ENCODE measurements at places on chromosomes 5 and 9.

DNA sequence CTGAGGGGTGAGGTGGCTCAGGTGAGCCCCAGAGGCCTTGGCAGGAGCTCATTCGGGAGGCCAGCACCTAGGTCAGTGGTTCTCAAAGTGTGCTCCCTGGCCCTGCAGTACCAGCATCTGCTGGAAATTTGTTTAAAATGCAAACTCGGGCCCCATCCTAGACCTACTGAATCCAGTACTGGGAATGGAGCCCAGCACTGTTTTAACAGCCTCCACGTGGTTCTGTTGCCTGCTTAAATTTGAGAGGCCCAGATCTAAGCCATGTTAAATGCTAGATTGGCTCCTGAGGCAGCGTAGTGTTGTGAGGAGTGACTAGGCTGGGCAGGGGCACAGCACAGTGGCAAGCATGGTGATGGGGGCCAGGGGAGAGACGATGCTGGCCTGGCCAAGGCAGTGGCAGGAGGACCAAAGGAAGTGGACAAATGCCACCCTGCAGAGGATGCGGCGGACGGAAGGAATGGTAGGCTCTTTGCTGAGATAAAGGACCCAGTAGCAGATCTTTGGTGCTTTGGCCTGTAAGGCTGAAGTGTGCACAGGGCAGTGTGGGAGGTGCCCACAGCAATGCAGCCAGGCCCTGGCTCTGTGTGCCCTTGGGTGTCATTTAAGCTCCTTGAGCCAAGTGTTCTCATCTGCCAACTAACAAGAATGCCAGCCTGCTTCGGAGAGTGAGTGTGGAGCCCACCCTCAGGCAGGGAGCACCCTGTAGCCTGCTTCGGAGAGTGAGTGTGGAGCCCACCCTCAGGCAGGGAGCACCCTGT is 4.2 kb downstream of the PRR7 start:
- no peak for DNase-seq

DNA sequence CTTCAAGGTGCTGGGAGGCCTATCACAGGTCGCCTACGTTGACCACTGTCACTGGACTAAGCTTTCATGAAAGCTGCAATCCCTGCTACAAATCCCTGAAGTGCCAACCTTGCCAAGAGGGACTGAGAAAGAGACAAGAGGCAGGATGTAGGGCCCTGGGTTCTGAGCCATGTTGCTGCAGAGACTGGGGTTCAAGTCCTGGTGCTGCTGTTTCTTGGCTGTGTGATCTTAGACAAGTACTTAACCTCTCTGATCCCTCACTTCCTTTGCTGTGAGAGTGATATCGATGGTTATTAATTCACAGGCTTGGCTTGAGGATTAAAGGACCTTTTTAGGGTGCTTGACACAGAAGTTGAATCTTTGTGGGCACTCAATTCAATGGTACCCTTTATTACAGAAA is 15.5 kb downstream of the CSF1R start:
- no peak for DNase-seq

DNA sequence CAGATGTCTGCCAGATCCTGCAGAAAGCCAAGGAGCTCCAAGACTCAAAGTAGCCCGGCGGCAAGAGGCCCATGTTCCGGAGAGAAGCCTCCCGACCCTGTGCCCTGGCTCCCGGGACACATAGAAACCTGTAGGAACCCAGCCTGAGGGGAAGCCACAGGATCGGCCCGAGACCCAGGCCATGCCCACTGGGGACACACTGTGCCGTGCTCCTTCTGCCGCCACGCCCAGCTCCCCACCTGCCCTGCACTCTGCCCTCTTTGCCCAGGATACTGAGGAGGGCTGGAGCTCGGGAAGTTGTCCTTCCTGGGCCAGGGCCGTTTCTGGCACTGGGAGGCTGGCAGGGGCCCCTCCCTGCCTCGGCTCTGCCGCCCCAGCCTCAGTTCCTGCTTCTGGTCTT is 10.5 kb upstream of the ENDOG start:
- no peak for DNase-seq

- DNase-seq = peak; percentile 73
Measured at GRCh38 chr5:6576861-6577501, 55.9 kb downstream of the NSUN2 start.

GRCh38 chr9:83198371-83198770 is 135.4 kb upstream of the RASEF start:
- no peak for DNase-seq

DNA sequence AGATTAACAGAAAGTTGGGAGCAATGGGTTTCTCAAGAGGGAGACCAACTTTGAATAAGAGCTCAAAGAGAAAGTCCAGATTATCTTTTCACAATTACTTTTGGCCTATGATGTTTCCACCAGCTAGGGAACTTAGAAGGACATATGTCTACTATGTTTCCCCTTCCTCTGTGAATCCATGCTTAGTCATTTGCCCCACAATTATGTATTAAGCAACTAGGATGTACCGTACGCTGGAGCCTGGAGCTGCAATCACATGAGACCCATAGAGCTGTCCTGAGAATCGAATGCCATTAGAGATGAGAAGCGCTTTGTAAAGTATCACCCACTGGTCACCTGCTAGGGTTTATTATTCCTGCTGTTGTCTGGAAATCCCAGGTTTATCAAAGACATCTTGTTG is 78.8 kb downstream of the PDE6A start:
- DNase-seq = no peak

DNA sequence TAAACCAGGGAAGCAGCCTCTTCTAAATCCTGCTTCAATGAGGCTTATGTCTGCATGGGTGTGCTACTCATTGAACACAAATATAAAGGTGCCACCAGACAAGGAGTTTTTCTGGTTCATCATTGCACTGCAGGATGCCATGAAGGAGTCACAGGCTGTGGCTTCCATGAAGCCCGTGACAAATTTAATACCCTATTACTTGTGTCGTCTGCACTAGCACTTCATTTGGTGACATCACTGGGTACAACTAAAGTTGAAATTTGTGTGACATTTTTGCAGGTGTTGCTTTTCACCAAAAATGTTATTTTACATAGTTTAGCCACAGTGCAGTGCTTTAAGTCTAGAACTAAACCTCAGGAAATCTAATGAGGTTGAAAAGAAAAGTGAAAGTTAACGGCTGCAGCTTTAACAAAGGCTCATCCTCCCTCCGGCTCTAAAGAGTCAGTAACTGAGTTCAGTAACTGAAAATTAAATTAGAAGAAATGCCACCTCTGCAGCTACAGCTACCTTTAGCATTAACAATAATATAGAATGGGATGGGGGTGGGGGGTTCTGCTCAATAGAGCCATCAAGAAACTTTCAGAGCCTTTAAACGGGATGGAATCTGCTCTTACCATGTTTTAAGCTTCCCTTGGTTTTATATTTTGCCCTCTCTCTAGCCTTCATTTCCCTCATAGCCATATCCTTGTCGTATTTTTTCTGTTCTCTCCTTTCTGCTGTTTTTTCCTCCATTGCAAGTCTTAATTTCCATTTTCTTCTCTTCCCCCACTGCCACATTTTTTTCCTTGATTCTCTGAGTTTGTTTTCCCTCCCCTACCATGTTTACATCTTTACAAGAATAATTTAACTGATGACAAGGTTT is 233.8 kb upstream of the TMEM161B start:
- peak; percentile 6 for DNase-seq

DNA sequence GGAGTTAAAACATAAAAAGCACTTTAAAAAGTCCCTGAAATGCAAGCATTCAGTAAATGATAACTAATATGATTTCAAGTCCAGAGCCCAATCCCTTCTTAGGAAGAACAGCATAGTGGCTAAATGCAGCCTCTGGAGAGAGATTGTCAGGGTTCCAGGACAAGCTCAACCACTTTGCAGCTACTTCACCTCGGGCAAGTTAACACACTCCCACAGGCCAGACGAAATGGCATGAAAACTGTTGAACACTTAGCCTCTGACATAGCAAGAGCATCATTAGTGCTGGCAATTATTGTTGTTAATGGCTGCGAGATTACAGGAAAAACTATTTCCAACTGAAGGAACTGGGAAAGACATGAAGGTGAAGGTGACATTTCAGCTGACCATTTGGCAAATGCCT is 205.8 kb downstream of the GRIA1 start:
- DNase-seq = no peak

- peak; percentile 90 for DNase-seq
Measured at GRCh38 chr5:132663771-132664695, 6.1 kb downstream of the IL13 start.

- DNase-seq = no peak
Measured at GRCh38 chr5:146630472-146630871, 114.5 kb upstream of the GPR151 start.

DNA sequence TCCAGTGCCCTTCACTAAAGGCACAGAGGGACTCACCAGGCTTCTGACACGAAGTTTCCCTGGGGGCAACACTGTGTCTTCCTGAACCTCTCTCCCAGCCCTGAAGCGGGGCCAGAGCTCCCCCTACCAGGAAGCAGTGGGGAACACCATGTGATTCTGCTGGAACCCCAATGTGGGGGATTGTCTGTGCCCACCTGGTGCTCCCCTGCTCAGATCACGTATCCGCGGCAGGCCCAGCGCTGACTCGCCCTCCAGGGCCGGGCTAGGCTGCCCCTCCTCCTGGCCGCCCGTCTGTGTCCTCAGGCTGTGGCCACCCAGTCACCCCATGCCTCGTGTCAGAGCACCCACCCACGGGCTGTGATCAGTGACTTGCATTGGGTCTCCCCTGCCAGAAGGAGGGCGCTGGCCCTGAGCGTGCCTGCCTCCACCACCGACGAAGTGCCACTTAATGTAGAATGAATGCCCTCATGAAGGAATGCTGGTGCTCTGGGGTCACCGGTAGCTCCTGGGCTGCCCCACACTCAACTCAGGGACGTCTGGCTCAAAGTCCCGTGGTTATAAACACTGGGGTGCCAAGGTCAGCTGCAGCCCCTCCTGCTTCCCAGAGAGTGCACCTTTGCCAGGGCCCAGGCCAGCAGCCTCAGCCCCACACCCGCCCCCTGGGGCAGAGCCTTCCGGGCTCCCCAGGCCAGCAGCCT is 22.1 kb downstream of the SARDH start:
- DNase-seq = no peak

DNA sequence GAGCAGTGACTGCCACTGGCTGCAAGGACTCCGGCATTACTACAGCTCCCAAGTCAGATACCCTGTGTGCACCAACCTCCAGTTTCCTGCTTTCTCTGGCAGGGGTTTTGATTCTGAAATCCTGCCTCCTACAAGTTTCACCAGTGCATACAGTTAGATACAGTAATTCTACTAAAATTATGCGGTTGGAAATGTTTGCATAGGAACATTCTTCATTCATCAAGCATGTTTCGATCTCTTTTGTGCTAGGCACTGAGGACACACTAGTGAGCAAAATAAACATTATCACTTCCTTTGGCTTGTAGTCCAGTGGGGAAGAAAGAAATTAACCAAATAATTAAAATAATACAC is 152.2 kb downstream of the TMEM167A start:
- DNase-seq = no peak

DNA sequence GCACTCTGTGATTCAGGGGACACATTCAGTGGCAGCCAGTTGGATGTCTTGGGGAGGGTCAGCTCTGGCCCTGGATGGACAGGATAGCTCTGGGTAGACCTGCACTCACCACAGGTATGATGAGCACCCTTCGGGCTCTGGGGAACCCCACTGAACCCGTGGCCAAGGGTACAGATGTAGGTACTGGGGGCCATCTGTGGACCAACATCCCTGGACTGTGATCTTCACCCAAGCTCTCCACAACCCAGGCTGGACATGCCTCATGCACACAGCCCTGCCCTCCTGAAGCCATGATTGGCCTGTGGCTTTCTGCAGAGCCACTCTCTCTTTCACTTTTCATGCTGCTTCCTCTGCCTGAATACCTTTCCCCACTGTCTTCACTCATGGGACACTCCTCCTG is 15.6 kb upstream of the ACSL6 start:
- no peak for DNase-seq

- DNase-seq = no peak
Measured at GRCh38 chr9:27675354-27675753, 102.1 kb upstream of the C9orf72 start.

DNA sequence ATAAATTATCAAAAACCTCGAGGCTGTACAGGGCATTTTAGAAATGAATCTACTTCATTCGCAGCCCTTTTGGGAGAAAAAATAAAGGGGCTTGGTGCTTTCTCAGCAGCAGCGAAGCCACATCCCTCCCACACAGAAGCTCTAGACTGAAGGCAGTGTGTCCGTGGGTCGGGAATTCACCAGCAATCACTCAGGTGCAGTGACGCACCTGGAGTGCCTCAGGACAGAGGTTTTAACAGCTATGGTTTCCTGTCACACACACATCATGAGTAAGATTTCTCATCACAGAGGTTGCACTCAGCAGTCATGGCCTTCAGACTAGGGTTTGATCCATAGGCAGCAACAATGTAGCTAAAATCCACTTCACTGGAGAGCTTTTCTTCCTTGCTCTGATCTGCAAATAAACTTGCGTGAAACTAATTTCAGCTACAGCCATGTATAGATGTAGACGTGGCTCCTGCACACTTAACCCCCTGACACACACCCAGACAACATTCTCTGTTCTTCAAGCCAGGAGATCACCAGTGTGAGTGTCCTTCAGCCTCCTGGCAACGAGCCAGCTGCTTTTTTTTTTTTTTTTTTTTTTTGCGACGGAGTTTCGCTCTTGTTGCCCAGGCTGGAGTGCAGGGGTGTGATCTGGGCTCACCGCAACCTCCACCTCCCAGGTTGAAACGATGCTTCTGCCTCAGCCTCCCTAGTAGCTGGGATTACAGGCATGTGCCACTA is 34.8 kb downstream of the DYNC2I2 start:
- DNase-seq = no peak

DNA sequence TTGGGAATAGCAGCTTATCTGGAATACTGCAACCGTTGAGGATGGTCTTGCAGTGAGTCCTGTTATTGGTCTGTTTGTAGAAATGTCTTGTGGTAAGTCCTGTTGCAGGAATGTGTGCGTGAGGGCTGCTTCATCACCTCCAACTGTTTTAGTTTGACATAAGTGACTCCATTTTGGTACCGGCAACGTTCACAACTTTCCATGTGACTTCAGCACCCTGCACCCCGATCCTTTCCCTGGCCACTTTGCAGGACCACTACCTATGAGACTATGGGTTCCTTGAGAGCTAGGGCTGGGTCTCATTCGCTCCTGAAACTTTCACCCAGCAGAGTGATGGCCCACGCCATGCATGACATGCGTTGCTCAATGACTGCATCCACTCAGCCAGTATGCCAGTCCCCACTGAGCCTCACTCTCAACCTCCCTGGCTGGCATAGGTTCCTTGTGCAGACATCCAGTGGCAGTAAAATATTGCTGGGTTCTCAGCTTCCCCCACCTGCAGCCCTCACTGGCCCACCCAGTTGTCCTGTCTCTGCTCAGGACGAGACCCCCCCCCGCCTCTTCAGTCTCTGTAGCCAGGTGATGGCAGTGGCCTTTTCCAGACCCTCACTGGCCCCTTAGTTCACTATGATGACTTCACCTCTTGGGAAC is 8.0 kb downstream of the SURF6 start:
- DNase-seq = no peak

- DNase-seq = no peak
Measured at GRCh38 chr9:91842358-91843049, 107.5 kb downstream of the ROR2 start.

- DNase-seq = no peak
Measured at GRCh38 chr5:56457887-56458812, 225.0 kb upstream of the ANKRD55 start.

DNA sequence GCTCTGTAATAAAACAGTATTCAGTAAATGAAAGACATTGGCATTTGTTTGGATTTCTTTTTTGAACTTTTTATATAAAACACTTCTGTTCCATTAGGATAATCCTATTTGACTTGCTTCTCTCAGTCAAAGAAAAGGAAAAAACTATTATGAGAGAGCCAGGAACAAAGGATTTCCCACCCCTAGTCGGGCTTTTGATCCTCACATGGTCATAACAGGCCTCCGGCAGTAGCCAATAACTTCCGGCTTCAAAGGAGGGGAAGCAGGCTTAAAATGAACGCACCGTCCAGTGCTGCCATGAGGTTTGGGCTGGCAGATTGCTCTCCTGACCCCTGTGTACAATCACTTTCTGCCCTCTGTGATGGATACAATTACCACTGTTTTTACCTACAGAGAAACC is 209.3 kb downstream of the ZNF608 start:
- no peak for DNase-seq
